ENCODE measurements at places on chromosomes 2 and 18.
A peak's percentile ranks its signal among the peaks of the same experiment; 100 is the strongest.

DNA sequence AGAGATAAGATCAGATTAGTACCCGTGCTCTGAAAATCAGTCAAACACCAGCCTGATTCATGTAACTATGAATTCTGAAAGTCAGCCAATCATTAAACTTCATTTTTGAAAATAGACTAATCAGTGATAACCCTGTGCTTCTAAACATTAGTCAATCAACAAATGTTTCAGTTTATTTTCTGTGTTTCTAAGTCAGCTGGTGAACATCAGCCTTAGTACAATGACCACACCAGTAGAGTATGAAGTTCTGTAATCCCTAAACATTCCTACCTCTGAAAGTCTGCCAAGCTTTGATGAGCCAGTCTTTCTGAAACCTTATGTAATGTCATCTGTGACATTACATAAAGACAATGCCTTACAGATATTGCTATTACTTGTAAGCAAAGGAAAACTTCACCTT lies 807.4 kb upstream of the CRIM1 start:
- DNase-seq = no peak

GRCh38 chr2:137221797-137222492 lies 456.6 kb downstream of the THSD7B start:
- DNase-seq = no peak

- no peak for DNase-seq
Observed at GRCh38 chr2:112198780-112199179, 56.1 kb downstream of the ZC3H8 start.

DNA sequence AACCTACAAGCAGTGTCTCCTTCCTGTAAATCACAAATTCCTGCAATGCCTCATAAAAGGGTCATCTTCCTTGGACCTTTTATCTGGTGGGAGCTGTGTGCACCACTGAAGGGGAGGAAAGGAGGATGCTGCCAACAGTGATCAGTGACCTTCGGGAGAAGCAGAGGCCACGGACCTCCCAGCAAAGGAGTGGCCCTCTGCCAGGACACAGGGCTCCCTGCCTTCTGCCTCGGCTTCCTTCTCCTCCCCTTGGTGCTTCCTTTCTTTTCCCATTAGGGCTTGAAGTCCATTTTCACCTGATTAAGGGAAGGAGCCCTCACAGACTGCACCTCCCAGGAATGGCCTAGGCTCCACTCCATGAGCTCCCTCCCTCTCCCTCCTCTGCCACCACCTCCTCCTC lies 85.3 kb upstream of the ITGA6 start:
- no peak for DNase-seq

- no peak for DNase-seq
Observed at GRCh38 chr2:127525691-127526131, 578 bp downstream of the IWS1 start.

DNA sequence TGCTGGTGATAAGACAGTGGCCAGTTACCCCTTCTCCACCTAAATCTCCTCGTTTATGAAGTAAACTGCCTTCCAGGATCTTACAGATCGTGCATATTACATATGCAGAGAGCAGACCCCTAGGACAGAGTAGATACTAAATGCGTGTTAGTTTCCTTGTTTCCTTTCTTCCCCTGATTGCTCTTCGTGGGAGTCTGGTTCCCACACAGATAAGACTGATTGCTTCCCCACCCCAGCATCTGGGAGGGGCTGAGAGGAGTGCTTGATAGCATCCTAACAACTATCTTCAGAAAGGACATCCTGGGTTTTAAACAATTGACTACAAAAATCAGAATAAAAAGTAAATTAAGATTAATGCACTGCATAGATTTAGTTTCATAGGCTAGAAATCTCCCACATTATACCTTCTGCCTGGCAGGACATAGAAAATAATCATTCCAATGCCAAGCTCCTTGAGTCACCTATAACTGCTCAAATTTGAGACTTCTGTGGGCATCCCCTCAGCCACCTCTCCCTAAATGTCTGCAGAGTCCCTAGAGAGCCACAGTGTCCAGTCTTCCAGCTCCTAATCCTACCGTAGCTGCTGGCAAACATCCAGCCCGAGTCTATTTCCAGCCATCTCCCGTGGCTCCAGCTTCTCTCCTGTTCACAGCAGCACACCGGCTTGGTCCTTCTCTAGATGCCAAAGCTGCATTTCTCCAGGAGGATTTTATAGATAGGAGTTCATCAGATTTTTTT lies 128.3 kb downstream of the LRRC30 start:
- DNase-seq = no peak

- DNase-seq = no peak
Observed at GRCh38 chr2:219707496-219708285, 80.3 kb downstream of the SLC4A3 start.

DNA sequence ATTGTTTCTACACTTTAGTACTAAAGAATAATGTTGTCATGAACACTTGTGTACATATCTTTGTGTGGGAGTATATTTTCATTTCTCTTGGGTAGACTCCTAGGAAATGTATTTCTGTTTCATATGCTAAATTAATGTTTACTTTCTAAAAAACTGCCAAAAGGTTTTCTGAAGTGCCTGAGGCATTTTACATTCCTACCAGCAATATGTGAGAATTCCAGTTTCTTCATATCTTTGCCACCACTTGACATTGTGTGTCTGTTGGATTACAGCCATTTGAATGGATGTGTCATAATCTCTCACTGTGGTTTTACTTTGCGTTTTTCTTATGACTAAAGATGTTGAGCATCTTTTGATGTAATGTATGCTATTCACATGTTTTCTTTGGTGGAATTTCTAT lies 428.2 kb upstream of the KCNH7 start:
- no peak for DNase-seq

DNA sequence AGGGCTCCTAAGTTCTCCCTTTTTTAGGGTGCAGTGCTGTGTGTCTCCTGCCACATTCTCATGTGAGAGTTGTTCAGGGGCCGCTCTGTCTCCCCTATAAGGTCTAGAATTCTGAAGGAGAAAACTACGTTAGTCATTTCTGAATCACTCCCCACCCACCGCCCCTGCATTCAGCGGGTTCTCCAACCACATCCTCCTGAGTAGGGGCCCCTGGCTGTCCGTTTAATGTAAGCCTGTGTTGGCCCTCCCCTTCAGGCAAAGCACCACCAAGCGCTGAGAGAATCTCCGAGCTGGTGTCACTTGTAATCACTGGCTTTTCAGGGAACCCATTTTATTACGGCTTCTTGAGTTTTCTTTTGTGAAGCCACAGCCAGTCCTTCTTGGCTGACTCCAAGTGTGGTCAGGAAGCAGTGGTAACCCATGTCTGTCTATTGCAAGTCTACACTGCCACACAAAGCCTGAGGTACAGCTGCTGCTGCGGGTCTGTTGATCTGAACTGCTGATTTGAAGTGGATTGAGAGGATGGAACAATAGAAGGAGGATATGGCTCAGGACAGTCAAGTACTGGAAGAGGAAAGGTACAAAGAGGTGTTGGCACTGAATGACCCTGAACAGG lies 16.9 kb downstream of the LCT start:
- peak; percentile 13 for DNase-seq

DNA sequence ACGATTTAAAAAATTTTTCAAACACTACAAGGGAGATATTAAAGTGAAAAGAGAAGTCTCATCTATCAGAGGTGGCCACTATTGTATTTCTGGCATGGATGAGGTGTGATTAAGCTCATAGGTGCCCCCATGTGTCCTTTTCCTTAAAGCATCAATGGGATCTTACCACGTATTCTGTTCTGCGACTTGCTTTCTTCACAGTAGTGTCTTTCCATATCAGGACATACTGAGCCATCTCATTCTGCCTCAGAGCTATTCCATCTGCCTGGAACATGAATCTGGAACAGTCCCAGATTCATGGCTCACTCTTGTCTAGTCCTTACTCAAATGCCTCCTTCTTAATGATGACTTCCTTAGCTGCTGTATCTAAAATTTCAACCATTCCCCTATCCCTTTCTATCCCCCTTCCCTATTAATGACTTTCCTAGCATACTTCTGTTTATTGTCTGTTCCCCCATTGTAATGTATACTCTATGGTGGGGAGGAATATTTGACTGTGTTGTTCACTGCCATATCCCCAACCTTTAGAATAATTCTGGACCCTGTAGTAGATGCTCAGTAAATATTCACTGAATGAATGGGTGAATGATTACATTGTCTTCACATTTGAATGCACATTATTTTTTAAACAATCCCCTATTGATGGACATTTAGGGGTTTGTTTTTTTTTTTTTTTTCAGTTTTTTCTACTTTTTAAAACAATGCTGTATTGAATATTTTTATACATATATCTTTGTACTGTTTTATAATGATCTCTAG lies 11.1 kb downstream of the STAMBP start:
- no peak for DNase-seq

GRCh38 chr2:112062894-112063293 lies 7.8 kb downstream of the TMEM87B start:
- DNase-seq = no peak

DNA sequence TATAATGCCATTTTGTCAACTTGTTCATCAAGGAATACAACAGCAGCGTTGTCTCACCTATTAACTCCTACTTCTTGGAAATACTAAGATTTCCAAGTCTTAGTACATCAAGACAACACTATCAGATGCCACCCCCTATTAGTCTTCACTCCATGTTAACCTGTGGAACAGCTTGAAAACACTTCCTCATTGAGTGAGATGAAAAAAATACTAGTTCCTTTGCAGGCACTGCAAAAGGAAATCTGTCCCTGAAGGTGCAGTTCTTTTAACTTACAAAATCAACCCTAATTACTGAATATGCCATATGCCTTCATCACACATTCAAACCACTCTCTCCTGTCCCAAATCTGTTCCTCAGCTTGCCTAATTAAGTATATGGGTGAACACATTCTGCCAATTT lies 4.0 kb downstream of the CWC22 start:
- no peak for DNase-seq

- peak; percentile 3 for DNase-seq
Observed at GRCh38 chr18:56869189-56869777, 218.1 kb downstream of the WDR7 start.

DNA sequence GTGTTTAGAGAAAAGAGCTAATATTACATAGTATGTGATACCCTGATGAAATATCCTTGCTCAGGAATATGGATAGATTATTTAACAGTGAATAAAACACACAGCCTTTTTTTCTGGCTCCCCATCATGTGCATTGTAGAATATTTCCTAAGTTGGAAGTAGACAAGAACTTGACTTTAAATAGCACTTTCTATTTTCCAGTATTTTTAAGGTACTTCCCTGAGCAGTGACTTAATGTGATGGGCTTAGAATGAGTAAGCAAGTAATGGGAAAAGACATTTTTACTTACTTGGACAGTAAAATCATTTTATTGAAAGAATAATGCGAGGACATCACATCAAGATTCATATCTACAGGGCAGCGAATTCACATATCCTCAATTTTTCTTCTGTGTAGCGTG lies 176.7 kb upstream of the SLC8A1 start:
- no peak for DNase-seq

GRCh38 chr2:134539981-134540380 lies 178.8 kb downstream of the TMEM163 start:
- no peak for DNase-seq

GRCh38 chr2:43193652-43194120 lies 32.7 kb downstream of the ZFP36L2 start:
- no peak for DNase-seq

Data from central memory CD4-positive, alpha-beta T cell (primary cell).